GF-D8 (cell line): ENCODE measurements at places on chromosomes 3 and 15.
A peak's percentile ranks its signal among the peaks of the same experiment; 100 is the strongest.

DNA sequence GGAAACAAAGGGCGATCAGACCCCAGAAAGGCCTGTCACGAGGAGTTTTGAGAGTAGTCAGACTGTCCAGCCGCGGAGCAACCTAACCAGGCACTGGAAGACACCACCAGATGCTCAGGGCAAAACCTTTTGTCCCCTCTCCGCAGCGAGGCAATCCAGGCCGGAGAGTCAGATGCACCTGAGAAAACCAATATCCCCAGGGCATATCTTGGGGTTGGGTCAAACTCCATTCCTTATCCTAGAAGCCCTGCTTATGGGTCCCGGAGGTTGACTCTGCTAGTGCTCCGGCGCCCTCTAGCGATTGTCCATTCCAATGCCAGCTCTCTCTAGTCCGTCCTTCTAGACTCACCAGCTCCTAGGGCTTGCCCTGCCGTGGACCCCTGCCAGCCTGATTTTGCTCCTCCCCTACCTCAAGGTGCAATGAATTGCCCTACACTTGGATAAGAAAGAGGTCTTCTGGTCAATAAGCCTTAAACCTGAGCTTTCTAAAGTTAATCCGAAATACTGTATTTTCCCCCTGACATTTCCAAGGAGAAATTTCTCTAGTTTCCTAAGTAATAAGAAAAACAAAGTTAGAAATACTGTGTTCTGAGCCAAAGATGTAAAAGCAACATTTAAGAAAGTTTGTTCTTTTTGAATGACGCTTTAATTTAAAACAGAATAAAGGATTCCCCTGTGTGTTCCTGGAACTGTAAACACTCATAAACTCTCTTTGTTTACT, 5.5 kb downstream of the CPNE4 start:
- peak; percentile 6 for DNase-seq

DNA sequence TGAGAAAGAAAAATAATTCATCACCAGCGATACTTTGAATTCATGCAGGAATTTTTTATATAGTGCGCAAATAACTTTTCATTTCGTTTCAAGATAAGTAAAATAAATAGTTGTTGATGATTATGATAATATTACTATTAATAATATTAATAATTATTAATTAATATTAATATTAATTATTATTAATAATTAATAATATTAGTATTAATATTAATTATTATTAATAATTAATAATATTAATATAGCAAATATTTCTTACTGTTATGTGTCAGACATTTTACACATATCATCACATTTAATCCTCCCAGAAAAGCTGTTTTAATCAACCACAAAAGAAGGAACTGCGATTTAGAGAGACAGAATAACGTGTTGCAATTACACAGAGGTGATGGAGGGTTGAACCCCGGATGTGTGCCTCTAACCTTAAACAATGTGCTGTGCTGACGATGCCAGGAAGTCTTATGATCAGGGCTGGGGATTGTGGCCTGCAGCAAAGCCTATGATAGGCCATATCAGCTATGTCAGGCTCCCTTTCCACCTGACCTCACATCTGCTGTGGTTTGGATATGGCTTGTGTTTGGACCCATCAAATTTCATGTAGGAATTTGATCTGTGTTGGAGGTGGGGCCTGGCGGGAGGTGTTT, 263.5 kb upstream of the NR2F2 start:
- DNase-seq: peak; percentile 41

DNA sequence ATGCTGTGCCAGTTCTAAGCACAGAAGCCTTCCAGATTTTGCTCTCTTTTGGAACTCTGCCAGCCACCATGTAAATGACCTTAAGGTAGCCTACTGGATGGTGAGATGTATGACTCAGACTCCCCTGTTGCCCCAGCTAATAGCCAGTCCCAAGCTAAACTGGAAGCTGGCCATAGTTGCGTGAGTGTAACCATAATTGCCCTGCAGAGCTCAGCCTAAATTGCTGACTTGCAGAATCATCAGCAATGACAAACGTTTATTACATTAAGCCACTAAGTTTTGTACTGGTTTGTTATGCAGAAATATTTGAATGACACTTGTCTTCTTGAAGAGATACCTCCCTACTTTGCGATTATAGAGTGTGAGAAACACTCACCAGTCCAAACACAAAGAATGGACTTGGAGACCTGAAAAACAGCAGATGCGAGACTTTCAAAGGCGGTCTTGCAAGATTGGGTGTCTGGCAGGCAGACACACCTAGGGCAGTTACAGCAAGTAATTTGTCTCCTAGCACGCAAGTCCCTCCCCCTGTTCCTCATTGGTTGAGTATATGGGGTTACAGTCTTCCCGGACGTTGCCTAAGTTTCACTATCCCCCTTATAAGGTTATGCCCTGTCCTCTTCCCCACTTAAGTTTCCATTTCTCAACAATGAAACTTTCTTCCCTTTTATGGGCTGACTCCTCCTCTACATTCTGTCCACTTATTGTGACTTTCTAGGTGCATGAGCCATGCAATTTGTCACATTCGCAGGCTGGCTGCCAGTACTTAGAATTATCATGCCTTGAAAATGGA, 83.6 kb upstream of the XCR1 start:
- DNase-seq: peak; percentile 33

GRCh38 chr3:127961124-127961523, 46.1 kb downstream of the KBTBD12 start:
- no peak for DNase-seq
